ENCODE measurements at places on chromosomes 5 and 9. TPM values are rescaled to one million over a fixed set of nuclear protein-coding genes. Genes with fewer than 3 reads are reported as not detected.
A peak's percentile ranks its signal among the peaks of the same experiment; 100 is the strongest.

ANKRD34B gene
- total RNA-seq: 1.5 TPM

- DNase-seq: no peak
Measured at GRCh38 chr9:99451112-99451606, 229.1 kb downstream of the SEC61B start.

CATSPER3 gene
- total RNA-seq: 1.4 TPM

ARHGEF28 gene
- total RNA-seq: 66.3 TPM

- DNase-seq: no peak
Measured at GRCh38 chr9:690517-691111, 150.9 kb upstream of the DMRT1 start.

- DNase-seq: no peak
Measured at GRCh38 chr5:67037171-67037570, 159.4 kb downstream of the CD180 start.

GRCh38 chr5:57277085-57277484 is 103.2 kb downstream of the GPBP1 start:
- DNase-seq: no peak

PCDHGB4 gene
- 6.1 TPM for total RNA-seq

DNA sequence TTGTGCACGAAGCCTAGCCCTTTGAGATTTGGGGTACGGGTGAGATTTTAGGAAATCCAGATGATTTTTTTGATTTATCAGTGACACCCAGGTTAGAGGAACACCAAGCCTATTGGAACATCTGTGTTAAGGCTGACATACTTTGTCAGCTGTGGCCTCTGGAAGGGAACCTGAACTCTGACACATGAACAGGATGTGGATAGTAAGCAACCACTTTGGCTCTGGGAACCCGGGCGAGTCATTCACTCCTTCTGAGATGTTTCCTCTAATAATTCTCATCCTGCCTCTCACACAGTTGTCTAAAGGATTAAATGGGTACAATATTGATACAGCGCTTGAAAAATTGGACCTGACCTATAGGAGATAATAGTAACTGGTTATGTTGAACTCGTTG is 67.8 kb downstream of the FGF1 start:
- DNase-seq: peak; percentile 38

LTC4S gene
- 30.6 TPM for total RNA-seq

GRCh38 chr5:178590924-178591423 is 781 bp upstream of the COL23A1 start:
- no peak for DNase-seq

- DNase-seq: no peak
Measured at GRCh38 chr5:120465436-120465961, 1.4 kb downstream of the PRR16 start.

ADAMTSL2 gene
- total RNA-seq: 32.1 TPM

DNA sequence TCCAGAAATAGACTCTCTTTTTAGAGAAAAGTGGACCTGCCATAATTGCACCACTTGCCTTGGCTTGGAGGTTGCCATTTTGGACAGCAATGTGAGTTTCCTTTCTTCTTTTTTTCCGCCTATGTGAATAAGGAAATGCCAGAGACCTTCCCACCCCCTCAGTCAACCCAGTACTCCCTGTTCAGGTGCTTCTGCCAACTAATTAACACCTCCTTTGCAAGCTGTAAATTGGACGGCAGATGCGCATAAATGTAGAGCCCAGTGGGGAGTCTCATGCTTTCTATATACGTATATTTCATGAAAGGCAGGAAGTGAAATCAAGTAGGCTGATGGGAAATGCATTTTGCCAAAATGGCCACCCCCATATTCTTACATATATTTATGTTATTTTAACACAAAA is 269.8 kb upstream of the RFX3 start:
- no peak for DNase-seq

DNA sequence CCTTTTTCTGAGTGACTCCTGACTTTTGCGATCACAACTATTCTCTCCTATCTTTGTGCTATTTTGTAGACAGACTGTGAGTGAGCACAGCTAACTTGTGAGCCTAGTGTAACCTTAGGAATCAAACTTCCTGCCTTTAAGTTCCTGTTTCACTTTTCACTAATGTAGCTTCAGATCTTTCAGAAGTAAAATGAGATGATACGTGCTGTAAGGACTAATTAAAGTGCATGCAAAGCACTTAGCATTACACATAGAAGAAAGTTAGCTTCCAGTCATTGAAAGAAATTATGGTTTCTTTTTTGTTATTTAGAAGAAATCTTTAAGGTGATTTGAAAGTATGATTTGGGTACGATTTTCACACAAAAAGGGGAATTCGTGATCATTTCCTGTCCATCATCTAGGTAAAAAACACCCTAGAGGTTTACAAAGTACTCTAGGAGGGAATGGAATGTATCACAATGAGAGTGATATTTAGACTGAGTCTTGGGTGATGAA is 122.7 kb downstream of the ST8SIA4 start:
- DNase-seq: no peak

DNA sequence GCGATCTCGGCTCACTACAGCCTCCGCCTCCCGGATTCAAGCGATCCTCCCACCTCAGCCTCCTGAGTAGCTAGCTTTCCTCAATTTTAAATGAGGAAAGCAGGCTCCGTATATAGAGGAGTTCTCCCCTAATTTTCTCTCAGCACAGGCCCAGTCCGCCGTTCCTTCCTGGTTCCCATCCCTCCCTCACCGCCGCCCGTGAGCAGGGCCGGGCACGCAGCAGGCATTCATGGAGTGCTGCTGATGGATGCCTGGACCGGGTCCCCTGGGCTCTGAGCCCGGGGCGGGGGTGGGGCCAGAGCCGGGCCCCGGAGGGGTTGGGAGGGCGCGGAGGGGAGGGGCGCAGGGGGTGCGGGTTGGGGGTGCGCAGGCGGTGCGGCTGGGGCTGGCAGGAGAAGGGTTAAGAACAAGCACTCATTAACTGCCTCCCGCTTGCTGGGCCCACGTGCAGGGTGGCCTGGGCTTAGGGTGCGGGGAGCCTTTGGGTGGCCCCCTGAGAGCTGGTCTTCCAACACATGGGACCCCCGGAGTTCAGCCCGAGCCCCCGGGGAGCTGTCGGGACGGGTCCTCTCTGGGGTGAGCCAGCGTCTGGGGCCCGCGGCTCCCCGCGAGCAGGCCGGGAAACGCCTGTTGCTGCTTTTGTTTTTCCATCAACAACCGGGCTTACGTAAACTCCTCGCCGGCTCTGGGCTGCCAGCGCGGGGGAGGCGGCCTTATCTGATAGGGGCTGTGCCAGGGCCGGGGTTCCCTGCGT is 33.7 kb downstream of the LHX2 start:
- DNase-seq: peak; percentile 65
